ENCODE measurements at places on chromosomes 7 and 10. TPM values are rescaled to one million over a fixed set of nuclear protein-coding genes. Genes with fewer than 3 reads are reported as not detected.

Gene ZCWPW1
- 1.3 TPM for total RNA-seq

Gene HHEX
- total RNA-seq: 8.7 TPM

Gene SPAM1
- not detected for total RNA-seq

Gene KMT2C
- 31.1 TPM for total RNA-seq

Gene TMEM130
- total RNA-seq: 0.44 TPM

Gene CCL24
- total RNA-seq: not detected

Gene OR2A42
- not detected for total RNA-seq

Gene SSMEM1
- total RNA-seq: 0.29 TPM

Gene CHST15
- 0.73 TPM for total RNA-seq

Gene SEC24C
- total RNA-seq: 79.6 TPM
